Right lung (tissue), 10 donors: ENCODE measurements at places on chromosomes 1 and 21. TPM values are rescaled to one million over a fixed set of nuclear protein-coding genes. Genes with fewer than 3 reads are reported as not detected.

The TACSTD2 gene
- polyA plus RNA-seq: 16.0 TPM

The FAM163A gene
- 0.06 TPM for polyA plus RNA-seq

DNA sequence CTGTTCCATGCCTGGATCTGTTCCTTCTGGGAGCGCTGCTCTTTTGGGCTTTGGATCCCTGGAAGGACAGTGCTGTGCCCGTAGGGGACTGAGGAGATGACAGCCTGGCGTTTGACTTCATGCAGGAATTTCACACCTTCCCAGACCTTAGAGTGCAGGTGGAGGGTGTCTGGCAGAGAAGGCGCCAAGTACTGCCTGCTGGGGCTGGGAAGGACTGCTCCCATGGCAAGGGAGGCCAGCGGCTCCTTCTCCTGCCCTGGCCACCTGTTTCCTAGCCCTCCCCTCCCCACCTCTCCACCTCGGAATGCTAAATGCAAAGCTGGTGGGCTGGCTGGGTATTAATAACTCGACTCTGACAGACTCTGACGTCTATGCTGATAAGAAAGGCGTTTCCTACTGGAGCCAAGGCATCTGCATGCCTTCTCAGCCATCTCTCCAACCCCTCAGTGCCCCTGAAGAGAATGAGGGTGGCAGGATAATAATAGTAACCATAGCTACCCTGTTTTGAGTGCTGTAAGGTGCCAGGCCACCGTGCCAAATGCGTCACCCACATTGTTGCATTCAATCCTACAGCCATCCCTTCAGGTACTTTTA, 17.5 kb upstream of the PDIK1L start:
- no peak for DNase-seq

GRCh38 chr1:156259805-156260204, 11.9 kb upstream of the PAQR6 start:
- DNase-seq: no peak

DNA sequence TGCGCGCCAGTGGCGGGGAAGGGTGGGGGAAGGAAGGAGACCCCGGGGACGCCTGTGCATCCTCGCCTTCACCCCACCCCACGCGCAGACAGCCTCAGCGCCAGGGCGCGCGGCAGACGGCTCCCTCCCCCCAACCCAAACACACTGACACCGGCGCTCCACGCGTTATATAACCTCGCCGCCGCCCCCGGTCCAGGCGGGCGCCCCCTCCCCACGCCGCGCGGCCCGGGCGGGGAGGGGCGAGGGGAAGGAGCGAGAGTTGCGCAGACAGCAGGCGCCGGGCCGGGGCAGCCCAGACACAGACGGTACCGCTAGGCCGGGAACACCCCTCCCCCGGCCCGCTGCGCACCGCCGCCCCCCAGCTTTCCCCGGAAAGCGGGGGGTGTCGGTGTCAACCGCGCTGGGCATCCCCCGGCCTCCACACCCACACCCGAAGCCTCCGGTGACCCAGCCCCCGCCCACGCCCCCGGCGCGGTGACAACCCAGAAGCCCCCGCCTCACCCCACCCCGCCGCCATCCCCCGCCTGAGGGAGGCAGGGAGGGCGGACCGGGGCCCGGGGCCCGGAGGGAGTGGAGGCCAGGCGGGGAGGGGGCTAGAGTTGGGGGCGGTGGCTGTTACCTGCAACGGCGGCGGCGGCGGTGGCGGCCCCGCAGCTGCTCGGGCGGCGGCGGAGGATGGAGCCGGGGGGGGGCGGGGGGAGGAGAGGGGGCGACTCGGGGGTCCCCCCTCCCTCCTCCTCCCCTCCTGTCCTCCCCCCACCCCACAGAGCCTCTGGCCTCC, 432 bp downstream of the AKT3 start:
- DNase-seq: peak; percentile 54
